ENCODE measurements at places on chromosomes 4 and X. TPM values are rescaled to one million over a fixed set of nuclear protein-coding genes. Genes with fewer than 3 reads are reported as not detected.

The UBA6 gene
- total RNA-seq, result 162 TPM

The NR3C2 gene
- total RNA-seq, result 0.73 TPM

The LONRF3 gene
- 0.25 TPM for total RNA-seq

The KLHL34 gene
- not detected for total RNA-seq

DNA sequence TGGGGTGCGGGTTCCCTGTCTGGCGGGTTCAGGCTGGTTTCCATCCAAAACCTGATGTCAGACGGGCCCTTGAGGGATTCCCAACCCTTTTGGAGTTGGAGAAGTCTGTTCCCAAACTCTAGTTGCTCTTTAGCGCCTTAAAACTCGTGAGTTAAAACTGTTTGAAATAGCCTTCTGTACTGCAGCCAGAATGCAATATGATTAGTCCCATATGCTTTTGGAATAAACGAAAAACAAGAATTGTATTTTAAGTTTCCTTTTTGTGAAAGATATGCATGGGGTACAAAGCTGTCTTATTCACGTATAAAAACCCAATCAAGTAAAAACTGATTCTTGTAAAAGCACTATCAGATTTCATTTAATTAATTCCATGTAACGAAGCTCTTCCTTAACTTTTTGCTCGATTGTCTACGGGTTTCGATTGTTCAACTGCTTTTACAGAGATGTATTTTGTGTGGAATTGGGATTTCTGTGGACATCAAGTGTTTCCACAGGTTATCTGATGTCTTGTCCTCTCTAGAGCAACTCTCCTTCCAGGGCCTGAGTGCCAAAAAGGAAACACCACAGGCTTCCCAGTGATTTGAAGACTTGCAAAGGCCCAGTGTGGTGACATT is 49.5 kb downstream of the CLDN34 start:
- DNase-seq, result peak; percentile 7
- H3K4me3 ChIP-seq, result peak overlapping the region; percentile 63
- no peaks in the 10 kb centered on the region for H3K27me3 ChIP-seq

GRCh38 chr4:40395908-40396793 is 61.0 kb downstream of the CHRNA9 start:
- H3K27me3 ChIP-seq, result no peaks in the 10 kb centered on the region
- peak; percentile 14 for DNase-seq
- H3K4me1 ChIP-seq, result peaks cover 17% of the 10 kb centered on the region
- H3K27ac ChIP-seq, result no peak overlapping the region
- H3K4me3 ChIP-seq, result no peak overlapping the region
- H3K36me3 ChIP-seq, result no peaks in the 10 kb centered on the region
